ENCODE measurements at places on chromosomes 13 and 19.

DNA sequence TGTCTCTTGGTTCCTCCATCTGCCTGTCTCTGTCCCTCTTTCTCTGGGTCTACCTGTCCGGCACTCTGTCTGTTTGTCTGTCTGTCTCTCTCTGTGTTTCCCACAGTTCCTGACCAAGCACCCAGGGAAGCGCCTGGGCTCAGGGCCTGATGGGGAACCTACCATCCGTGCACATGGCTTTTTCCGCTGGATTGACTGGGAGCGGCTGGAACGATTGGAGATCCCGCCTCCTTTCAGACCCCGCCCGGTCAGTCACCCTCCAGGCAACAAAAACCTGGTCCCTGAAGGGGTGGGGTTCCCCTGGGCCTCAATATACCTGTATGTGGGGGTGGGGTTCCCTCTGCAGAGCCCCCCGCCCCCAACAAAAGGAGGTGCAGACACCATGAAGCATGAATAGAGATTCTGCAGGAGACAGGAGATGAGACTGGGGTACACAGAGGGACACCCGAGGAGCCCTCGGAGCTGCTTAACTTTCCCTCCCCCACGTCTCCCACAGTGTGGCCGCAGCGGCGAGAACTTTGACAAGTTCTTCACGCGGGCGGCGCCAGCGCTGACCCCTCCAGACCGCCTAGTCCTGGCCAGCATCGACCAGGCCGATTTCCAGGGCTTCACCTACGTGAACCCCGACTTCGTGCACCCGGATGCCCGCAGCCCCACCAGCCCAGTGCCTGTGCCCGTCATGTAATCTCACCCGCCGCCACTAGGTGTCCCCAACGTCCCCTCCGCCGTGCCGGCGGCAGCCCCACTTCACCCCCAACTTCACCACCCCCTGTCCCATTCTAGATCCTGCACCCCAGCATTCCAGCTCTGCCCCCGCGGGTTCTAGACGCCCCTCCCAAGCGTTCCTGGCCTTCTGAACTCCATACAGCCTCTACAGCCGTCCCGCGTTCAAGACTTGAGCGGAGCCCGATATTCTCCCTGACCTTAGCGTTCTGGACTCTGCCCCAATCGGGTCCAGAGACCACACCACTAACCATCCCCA is 2.6 kb upstream of the CACNG7 start:
- no peak for DNase-seq

- no peak for DNase-seq
Measured at GRCh38 chr19:43984687-43985000, 656 bp downstream of the ZNF155 start.

GRCh38 chr13:94842901-94843300 is 130.6 kb upstream of the SOX21 start:
- no peak for DNase-seq

DNA sequence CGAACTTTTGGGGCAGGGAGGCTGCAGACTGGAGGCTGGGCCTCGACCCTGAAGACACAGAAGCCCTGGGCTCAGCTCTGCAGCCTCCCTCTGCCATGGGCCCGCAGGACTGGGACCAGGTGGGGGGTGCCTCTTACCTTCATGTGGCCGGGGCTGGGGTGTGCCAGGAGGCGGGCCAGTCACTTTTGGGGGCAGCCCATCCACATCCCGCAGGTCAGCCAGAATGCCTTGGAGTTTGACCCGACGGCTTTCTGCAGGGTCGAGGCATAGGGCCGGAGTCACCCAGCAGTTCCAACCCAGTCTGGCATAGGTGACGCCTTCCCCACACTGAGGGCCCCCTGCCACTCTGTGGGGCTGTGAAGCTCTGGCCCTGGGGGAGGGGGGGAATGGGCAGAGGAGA is 10.8 kb upstream of the PRKD2 start:
- no peak for DNase-seq

- no peak for DNase-seq
Measured at GRCh38 chr19:5339198-5339949, 1.2 kb downstream of the PTPRS start.

GRCh38 chr13:43297967-43298678 is 274.7 kb downstream of the DNAJC15 start:
- DNase-seq, result peak; percentile 42

DNA sequence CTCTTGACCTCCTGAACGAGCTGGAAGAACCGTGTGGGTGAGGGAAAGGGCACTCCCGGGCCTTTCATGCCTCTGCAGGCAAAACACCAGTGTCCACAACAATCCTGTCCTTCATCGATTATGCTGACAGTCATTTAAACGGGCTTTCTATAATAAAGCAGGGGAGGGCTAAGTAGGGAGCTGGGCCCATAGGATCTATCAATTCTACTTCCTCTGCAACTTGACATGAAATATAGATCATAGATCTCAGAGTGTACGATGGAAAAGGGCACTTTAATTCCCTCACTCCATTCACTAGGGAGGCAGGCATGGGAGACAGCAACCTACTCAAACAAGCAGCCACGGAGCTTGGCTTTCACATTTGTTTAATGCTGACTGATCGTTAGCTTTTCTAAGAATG is 55.8 kb upstream of the WASF3 start:
- DNase-seq, result no peak

DNA sequence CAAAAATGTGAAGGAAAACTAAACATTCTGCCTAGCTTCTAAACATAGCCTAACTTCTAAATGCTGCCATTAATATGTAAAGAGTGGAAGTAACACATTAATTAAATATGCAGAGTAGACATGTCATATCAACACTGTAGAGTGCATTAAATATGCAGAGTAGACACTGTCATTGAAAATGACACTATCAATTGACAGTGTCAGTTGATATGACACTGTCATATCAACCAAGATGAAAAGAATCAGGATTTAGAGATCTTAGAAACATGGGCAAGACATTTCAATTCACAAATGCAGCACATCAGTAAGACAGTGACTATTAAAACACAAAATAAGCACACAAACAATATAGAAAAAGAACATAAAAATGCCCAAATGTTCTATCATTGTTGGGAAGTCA is 25.3 kb downstream of the ESD start:
- no peak for DNase-seq

DNA sequence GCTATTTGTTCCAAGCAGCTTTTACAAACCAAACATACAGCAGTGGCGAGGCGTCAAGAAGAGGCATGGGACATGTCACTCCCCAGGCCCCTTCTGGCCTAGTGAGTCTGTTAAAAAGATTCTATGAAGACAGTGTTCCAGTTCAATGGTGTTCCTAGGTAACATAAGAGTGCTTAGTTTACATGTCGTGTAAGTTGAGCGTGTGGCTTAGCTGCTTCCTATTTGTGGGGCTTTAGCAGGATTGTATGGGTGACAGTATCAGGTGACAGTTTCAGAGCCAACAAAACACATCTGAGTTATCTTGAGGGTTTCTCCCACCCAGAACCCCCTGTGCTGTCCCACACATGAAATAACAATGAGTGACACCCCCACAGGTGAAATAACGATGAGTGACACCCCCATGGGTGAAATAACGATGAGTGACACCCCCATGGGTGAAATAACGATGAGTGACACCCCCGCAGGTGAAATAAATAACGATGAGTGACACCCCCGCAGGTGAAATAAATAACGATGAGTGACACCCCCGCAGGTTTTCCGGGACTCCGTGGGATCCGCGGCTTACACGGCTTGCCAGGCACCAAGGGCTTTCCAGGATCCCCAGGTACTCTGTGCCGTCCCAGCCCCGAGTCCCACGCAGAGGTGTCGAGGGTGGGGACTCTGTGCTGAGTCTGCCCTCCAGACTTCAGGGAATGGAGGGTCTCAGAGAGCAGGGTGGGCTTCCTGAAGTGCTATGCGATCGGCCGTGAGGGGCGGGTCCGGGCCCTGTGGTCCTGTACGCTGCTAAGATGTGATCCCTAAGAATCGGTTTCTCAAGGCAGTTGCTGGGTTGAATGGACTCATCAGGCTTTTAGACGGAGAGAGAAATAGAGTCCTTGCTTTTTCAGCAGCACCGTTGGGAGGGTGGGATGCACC is 68.6 kb downstream of the RAB20 start:
- DNase-seq, result no peak

GRCh38 chr13:83882606-83882959 is 309 bp upstream of the SLITRK1 start:
- DNase-seq, result no peak

Data from DMS 273 treated with DMSO at 0.1 percent for 48 hours (cell line).